ENCODE measurements at places on chromosomes 5 and 9.

GRCh38 chr5:145068721-145069120 lies 766.4 kb downstream of the PRELID2 start:
- DNase-seq: no peak

DNA sequence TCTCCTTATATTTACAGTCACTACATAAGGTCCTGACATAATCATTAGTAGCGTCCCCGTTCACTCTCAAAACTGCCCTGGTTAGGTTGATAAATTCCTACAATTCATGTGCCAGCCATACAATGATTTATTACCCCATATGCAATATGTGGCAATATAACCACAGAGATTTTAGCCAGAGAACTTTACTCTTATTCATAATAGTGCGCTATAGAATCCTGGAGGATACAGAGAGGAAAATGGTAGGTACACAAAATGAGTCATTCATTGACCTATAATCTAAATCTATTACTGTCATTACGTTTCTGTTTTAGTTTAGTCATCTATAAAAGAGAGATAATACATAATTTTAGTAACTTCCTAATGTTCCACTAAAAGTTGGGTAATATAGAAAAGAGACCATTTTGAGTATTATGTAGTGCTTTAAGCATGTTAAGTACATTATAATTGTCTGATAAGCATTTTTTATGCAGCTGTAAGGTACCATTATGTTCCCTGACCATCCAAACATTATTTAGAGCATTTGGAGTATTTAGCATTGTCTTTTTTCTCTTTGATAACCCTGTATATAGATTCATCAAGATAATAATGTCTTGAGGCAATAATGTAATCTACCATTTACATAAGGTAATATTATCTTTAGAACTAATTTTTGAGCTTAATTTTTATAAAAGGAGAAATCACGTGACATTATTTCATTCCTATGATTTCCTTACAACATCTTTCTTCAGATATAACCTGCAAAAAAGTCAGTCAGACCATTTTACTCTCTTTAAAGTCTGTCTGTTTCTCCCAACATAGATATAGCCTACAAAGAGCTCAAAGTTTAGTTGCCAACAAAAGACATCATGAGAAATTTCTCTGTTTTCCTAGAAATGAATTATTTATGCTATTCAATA lies 655.5 kb upstream of the ZNF608 start:
- no peak for DNase-seq

GRCh38 chr5:143047091-143047490 lies 276.9 kb downstream of the ARHGAP26 start:
- DNase-seq: no peak

DNA sequence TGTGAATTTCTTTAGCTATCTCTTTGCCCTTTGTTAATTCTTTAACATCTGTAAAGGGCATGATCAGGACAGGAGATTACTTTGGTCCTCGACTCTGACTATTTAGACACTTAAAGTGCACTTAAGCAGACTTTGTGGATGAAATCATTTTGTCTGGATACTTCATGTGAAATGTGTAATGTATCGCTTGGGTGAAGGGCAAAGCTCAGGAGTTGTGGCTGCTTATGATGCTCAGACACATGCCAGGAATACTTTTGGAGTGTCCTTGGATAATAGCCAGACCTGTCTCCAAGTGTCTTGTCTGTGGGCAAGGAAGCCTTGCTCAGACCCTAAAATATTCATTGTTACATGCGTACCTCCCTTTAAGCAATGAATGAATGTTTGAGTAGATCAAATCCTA lies 87.8 kb downstream of the RAI14 start:
- DNase-seq: no peak

GRCh38 chr9:131759017-131759647 lies 19.3 kb upstream of the RAPGEF1 start:
- DNase-seq: no peak

DNA sequence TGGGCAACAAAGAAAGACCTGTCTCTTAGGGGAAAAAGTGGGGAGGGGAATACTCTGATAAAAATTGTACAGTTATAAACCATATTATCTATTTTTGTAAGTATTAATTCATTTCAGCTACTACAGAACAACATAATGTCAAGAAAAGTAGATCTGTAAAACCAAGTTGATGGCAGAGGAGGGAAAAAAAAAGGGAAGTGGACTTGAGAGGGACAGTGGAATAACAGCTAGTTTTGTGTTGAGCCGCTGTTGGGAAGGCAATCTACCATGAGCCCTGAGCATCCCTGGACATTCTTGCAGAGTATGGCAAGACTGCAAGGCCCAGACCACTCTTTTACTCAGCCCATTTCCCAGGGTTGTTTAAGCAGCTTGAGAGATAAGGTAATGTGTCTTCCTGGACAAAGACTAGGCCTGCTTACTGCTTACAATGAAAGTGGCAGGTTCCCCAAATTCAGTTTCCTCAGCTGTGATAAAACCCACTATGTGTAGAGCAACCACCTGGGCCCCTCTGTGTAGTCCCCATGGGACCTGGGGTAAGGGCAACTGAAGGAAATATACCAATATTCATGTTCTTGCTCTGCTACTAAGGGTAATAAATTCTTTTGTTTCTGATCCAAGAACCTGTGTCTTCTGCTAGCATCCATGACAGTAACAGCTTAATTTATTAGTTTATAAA lies 25.0 kb downstream of the CEP120 start:
- no peak for DNase-seq

DNA sequence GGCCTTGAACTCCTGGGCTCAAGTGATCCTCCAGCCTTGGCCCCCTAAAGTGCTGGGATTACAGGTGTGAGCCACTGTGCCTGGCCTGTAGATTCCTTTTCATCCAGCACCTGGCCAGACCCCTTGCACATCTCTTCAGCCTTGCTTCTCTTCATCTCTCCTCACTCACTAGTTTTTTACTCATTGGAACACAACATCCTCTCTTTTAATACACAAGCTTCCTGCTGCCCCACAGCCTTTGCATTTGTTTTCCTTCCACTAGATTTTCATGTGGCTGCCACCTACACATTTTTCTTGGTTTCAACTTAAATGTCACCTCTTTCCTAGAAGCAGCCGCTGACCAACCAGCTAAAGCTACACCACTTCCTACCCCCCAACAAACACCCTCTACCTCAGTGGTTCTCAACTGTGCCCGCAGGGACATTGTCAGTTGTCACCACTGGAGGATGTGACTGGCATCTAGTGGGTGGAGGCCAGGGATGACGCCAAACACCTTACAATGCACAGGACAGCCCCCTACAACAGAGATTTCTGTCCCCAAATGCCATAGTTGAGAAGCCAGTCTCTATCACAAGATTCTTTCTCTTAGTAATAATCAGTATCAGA lies 33.7 kb downstream of the HAVCR1 start:
- DNase-seq: no peak
